Metanephros (tissue), 2 donors: ENCODE measurements at places on chromosomes 2 and 18. TPM values are rescaled to one million over a fixed set of nuclear protein-coding genes. Genes with fewer than 3 reads are reported as not detected.

Gene TMEM163
- total RNA-seq, result 0.64 TPM

Gene KCNG2
- 1.4 TPM for total RNA-seq

Gene LIMS3
- 2.0 TPM for total RNA-seq

Gene CYB5A
- total RNA-seq, result 234 TPM

Gene CNGA3
- total RNA-seq, result not detected

Gene ARHGEF33
- 4.1 TPM for total RNA-seq

Gene DPYSL5
- total RNA-seq, result 2.1 TPM

Gene ATP6V1B1
- 73.2 TPM for total RNA-seq

Gene RGPD3
- 0.29 TPM for total RNA-seq

Gene PMS1
- 27.7 TPM for total RNA-seq

Gene CPLX4
- not detected for total RNA-seq

Gene PKDCC
- 301 TPM for total RNA-seq

Gene NDUFAF7
- 18.5 TPM for total RNA-seq

Gene NT5C1B
- total RNA-seq, result not detected
